ENCODE measurements at places on chromosomes 5 and 9. TPM values are rescaled to one million over a fixed set of nuclear protein-coding genes. Genes with fewer than 3 reads are reported as not detected.

The ITGA1 gene
- total RNA-seq = 136 TPM

The EGFLAM gene
- 8.9 TPM for total RNA-seq

The SSNA1 gene
- total RNA-seq = 73.2 TPM

The PRLR gene
- total RNA-seq = under 0.01 TPM

The DEPDC1B gene
- total RNA-seq = 4.9 TPM

The ACTBL2 gene
- not detected for total RNA-seq

The CCDC69 gene
- 1.3 TPM for total RNA-seq

The SPINK6 gene
- total RNA-seq = not detected

The UGT3A2 gene
- not detected for total RNA-seq

The AIF1L gene
- total RNA-seq = 0.92 TPM

The ADRA1B gene
- 0.25 TPM for total RNA-seq

The DRD1 gene
- 0.53 TPM for total RNA-seq

The SOHLH1 gene
- total RNA-seq = not detected

The OR1L6 gene
- not detected for total RNA-seq

The PRUNE2 gene
- 65.3 TPM for total RNA-seq

The COL15A1 gene
- 2.7 TPM for total RNA-seq

The TOR4A gene
- total RNA-seq = 35.7 TPM

The PCDHB5 gene
- total RNA-seq = 1.8 TPM

The LCN15 gene
- total RNA-seq = not detected

The RNF180 gene
- 6.1 TPM for total RNA-seq
